ENCODE measurements at places on chromosomes 5 and 9.

DNA sequence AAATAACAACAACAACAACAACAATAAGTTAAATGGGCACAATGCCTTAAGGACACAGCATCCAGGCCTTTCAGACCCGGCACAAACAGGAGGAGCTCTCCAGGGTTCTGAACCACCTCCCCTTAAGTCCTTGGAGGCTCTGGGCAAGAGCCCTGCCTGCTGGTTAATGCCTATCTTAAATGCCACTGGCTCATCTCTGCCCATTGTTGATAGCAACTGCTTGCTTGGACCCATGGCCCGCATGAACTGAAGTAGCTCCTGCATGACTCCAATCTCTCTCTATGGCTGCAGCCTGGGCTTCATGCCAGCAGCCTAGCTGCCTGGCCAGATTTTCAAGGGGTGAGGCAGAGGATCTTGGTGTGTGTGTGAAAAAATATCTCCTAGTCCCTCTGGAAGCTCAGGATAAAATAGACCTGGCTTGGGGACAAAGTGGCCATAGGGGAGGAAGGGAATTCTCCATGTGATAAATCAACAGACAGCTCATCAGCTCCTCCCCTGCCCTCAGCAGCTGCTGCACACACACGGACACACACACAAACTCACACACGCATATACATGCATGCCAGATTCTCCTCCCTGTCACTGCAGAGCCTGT is 27.4 kb downstream of the FAM219A start:
- peak; percentile 37 for DNase-seq

- DNase-seq, result no peak
Measured at GRCh38 chr5:11251247-11251646, 490.2 kb upstream of the DAP start.

DNA sequence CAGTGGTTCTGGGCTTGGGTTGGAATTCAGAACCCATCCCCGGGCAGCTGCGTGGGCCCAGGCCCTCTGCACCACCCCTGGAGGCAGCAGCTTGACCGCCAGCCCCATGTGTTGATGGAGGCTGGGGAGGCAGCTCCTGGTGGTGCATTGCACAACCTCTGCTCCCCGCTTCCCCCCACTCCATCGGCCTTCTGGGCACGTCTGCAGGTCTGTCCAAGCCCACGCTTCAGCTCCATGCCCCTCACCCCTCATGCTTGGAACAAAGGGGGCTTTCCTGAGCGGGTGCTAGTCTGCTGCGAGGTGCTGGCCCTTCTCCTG is 1.4 kb downstream of the NCS1 start:
- no peak for DNase-seq

GRCh38 chr5:62791059-62791458 is 212.4 kb downstream of the LRRC70 start:
- DNase-seq, result peak; percentile 47

DNA sequence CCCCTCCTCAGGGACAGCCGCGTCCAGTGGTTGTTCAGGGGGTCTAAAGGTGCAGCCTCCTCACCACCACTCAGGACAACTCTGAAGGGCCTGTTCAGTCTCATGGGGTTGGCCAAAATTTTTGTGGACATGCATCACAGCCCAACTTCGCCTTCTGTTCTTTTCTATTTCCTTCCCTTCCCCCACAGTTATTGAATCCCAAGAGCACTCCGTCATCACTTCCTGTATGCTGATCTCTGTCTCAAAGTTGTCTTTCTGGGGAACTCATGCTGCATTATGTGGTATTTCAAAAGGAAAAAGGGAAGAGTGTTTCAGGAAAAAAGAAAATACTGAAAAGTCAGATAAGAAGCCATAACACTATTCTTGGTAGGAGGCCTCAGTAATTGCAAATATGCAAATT is 355.4 kb downstream of the CAAP1 start:
- no peak for DNase-seq

DNA sequence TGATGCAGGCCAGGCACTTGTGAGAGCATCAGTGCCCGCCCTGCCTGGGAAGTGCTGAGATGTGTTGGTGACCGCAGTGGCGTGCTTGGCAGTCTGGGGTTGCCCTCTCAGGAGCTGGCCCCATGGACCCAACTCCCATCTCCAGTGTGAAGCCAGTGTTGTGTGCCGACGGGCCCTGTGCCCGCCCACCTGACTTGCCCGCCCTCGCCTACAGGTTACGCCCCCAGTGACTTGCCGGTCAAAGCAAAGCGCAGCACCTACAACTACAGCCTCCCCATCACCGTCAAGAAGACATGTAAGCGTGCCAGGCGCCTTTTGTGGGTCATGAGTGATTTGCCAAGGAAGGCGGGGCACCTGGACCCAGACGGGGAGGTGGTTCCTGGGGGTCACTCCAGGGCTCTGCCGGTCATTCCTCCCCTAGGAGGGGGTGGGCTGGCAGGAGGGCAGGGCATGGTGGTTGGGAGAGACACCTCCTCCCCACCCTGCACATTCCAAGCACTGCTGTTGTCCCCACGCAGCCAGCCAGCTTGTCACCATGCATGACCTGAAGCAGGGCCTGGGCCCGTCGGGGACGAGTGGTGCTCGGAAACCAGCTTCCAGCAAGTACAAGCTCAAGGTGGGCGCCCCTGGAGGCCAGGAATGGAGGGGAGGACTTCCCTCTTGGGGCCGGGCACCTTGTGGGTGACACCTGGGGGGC is 7.4 kb upstream of the CEL start:
- no peak for DNase-seq

DNA sequence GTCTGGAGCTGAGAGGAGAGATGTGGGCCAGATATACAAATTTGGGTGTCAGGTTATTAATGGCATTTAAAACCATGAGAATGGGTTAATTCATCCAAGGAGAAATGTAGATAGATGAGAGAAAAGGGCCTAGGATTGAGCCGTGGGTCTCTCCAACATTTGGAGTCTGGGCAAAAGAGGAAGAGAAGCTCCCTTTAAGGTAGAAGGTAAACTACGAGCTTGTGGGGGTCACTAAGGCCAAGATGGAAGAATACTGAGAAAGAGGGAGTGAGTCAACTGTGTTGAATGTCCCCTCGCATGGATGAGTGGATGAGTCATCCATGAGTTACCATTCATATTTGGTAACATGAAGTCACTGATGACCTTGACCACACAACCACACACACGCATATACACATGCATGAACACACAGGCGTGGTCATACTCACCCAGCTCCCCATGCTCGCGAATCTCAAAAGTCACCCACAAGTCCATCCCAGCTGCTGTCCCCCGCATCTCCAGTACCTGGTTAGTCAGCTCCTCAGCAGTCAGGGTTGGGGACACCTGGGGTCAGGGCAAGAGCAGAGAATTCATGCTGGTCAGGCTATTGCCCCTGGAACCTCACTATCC is 6.8 kb upstream of the FCHSD1 start:
- DNase-seq, result no peak

DNA sequence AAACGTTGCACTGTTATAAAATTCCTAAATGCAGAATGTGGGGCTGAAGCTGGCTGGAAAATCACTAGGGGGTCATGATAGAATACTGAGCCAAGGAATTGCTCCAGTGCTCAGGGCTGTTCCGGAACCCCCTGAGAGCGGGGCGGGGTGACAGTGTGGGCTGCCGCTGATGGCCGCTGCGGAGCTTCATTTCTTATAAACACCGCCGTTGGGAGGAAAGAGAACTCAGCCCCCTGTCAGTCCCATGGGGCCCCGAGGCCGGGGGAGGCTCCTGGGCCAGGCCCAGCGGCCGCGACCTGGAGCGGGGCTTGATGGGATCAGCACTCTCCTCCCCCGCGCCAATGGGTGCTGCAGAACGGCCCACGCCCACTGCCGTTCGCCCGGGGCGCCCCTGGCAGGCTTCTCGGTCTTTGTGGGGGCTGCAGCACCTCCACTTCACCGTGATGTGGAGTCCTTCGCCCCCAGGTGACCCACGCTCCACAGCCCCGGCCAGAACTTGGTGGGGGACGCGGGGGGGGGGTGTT is 5.2 kb upstream of the IRF1 start:
- peak; percentile 85 for DNase-seq

DNA sequence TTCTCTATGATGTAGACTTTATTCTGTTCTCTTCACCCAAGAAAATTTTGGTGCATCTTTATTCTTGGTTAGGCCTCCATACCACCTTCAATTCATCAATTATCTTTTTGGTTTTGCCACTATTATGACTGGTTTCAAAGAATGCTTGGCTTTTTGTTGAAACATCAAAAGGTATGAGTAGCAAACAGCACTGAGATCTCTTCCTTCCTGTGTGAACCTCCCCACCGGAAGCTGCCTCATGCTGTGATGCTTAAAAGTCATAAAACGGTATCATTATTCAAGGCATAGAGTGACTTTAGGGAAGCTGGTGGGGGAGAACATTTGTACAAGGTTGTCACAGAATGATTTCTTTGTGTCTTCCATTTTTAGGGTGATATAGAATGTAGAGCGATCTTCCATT is 70.6 kb downstream of the IQGAP2 start:
- no peak for DNase-seq

DNA sequence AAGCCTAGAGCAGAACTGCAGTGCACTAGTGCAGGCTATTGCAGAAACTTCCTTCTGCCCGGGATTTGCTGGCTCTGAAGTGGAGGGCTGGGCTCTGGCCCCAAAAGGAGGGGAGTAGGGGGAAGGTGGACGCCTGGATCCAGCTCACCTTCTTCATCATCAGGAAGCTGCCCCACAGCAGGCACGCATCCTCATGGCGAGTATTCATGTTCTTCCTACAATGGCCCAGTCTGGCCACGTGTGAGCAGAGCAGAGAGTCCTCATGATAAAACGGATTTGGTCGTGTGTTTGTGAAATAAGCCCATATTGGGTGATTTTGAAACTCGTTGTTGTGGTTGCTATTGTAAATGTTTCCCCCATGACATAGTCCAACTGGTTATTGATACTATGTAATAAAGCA is 8.2 kb upstream of the GLIPR2 start:
- DNase-seq, result no peak

DNA sequence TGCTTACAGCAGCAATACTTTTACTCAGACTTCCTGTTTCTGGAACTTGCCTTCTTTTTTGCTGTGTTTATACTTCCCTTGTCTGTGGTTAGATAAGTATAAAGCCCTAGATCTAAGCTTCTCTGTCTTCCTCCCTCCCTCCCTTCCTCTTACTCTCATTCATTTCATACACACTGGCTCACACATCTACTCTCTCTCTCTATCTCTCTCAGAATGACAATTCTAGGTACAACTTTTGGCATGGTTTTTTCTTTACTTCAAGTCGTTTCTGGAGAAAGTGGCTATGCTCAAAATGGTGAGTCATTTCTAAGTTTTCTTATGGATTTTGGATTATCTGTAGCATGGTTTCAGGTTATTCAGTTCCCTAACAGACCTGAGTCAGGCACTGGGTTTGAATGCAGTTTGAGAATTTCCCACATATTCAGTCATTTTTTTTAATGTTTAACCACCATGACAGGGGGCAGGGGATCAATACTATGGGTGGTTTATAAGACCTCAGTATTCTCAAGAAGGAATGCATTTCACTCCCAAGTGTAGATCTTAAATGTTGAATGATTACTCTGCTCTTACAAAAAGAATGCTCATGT is at the start of gene IL7R:
Gene IL7R (plus strand): TSS at position 127 of the 587 bp plus-strand sequence. CDS start 87 bp downstream, at position 214.
- DNase-seq, result no peak

DNA sequence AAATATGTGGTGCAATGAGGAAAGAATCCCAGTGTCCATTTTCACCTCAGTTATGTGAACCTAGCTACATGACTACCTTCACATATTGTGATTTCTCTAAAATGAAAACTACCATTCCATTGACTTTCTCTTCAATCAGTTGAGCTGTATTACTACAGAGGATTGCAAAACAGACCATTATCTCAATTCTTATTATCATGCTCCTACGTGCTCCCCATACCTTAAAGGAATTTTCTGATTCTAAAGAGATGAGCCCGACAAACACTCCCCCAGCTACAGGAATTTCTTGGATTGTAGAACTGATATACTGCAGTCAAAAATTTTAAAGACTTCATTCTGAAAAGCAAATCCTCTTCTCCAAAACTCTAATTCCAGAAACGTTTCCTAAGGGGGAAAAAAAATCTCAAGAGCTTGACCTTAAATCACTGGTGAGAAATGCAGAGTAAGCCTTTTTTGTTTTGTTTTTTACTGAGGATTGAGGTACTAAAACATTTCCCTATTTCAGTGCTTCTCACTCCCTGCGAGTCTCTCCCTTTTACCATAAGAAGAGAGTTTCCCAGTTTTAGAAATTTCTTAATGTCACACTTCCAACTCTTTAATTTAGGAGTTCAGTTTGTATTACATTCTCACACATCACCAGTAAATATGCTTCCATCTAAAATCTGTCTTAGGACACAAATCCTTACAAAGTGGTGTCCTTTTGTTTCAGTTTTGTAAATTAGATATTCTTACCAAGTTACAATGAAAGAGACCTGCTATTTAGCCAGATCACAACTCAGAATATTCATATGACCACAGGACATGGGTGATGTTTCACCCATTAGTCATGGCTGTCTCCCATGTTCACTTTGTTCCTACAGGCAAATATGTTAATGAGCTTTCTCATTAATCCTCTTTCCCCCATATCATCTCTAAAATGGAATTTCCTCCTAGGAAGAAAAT is 203.8 kb downstream of the TSSK1B start:
- no peak for DNase-seq

GRCh38 chr5:151694035-151694485 is 7.3 kb upstream of the SPARC start:
- no peak for DNase-seq

DNA sequence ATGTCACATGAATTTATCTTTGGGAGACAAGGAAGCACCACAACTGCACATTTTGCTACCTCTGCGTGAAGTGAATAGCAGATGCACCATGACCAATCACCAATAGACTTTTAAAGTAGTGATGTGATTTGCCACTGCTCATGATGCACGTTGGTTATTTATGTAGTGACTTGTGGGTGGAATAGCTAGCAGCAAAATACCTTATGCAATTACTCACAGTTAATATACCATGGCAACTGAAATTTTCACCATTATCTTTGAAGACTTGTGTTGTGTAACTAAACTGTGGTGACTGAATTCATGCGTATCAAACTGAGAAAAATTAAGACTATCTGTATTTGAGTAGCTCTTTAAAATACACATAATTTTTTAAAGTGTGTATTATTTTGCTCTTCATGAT is 46.2 kb upstream of the TUSC1 start:
- DNase-seq, result no peak

GRCh38 chr9:22343218-22343611 is 103.4 kb upstream of the DMRTA1 start:
- no peak for DNase-seq

DNA sequence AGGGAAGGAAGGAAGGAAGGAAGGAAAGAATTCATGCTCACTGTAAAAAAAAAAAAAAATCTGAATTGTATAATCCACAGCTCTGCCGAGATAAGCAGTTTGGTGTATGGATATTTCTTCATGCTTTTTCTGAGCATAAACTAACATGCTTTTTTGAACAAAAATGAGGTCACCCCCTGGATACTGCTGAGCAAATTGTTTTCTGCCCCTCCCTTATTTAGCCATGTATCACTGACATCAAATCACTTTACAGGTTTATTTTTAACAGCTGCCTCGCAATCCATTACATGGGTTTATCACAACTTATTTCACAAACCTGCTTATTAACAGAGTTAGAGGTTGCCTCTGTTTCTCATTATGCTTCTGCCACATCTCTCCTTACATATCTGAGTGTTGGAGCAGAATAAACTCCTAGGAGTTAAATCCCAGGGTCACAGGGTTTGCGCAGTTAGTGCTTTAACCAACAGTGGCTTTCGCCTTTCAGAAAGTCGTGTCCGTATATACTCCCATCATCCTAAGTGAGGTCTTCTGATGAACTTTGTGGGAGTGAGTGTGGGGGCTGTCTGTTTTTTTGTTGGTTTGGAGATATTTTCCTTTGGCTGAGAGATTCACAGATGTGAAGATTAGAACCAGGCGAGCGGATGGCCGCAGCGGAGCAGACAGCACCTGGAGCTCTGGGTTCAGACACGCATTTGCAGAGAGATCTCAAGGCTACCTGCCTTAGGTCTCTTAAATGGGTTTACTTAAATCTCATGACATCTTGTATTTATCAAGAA is 57.7 kb downstream of the AK8 start:
- DNase-seq, result no peak

- no peak for DNase-seq
Measured at GRCh38 chr9:93663877-93664548, 87.6 kb downstream of the PHF2 start.
